ENCODE measurements at places on chromosomes 13 and 19.

DNA sequence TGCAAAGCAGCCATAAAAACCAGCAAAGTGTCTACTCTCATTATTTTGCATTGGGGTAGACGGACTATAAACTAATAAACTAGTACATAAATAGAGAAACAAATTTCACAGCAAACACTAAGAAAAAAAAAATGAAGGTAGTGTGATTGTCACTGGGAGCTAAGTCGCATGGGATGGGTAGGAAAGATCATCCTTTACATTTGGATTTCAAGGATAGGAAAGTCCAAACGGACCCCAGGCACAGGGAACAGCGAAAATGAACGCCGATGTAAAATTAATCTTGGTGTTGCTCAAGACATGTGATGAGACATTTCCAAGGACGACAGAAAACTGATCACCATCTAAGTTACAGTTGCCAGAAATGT is 690 bp upstream of the SGTA start:
- DNase-seq: no peak

DNA sequence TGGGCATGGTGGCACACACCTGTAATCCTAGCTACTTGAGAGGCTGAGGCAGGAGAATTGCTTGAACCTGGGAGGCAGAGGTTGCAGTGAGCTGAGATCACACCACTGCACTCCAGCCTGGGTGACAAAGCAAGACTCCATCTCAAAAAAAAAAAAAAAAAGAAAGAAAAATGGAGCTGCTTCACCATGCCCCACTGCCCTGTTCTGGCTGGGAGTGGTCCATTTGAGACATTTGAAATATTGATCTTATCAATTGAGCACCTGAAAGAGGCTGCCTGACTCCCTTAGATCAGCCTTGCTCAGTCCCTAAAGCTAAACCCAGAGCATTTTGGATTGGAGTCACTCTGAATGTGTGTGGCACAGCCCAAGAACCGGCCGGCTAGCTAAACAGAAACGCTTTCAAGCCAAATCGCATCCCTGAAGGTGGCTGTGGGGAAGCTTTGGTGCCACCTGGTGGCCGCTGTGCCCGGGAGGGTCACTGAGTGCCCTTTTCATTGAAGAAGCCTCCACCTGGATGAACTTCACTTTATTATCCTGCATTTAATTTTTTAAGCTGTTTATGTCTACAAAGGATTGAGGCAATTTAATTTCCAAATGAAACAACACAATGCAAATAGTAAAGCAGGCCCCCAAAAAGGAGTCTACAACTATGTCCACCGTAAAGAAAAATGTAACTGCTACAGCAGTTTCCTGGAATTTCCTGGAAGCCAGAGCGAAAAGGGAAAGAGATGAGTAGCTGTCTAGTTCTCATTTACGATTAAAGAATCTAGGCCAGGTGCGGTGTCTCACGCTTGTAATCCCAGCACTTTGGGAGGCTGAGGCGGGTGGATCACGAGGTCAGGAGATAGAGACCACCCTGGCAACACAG is 53.1 kb upstream of the SERPINE3 start:
- peak; percentile 76 for DNase-seq

GRCh38 chr19:4064496-4065260 is 2.0 kb downstream of the ZBTB7A start:
- no peak for DNase-seq

DNA sequence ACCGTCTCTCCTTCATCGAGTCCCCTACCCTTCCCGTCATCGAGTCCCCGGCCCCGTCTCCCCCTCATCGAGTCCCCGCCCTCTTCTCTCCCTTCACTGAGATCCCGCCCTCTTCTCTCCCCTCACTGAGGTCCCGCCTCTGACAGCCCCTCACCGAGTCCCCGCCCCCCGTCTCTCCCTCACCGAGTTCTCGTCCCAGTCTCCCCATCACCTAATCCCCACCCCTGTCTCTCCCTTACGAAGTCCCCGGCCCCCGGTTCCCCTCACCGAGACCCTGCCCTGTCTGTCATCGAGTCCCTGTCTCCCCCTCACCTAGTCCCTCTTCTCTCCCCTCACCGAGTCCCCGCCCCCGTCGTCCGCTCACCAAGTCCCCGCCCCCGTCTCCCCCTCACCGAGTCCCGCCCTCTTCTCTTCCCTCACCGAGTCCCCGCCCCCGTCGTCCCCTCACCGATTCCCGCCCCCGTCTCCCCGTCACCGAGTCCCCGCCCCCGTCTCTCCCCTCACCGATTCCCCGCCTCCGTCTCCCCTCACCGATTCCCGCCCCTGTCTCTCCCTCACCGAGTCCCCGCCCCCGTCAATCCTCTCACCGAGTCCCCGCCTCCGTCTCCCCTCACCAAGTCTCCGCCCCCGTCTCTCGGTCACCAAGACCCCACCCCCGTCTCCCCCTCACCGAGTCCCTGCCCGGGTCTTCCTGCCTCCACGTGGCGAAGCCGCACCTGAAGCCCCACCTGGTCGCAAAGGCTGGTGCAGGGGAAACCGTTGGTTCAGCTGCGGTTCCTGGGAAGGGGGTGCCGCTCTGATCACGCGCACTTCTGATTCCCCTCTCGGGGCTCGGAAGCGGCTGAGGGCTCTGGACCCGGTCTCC is 23.9 kb upstream of the ZNF846 start:
- DNase-seq: peak; percentile 81

DNA sequence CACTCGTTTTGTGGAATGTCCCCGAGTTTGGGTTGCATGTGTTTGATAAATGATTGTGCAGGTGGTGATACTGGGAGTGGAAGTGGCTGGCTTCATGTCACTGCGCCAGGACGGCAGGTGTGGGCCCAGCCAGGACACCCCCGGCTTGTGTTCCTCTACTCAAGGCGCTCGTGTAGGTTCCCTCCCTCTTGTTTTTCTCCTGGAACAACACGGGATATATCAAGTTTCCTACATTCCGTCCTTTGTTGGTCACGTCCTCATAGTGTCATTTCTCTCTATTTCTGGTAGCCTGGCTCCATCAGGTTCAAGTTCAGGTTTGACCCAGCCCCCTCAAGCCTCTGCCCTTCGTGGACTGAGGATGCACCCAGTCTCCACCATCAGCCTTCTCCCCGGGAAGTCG is 16.3 kb downstream of the IL17D start:
- no peak for DNase-seq

DNA sequence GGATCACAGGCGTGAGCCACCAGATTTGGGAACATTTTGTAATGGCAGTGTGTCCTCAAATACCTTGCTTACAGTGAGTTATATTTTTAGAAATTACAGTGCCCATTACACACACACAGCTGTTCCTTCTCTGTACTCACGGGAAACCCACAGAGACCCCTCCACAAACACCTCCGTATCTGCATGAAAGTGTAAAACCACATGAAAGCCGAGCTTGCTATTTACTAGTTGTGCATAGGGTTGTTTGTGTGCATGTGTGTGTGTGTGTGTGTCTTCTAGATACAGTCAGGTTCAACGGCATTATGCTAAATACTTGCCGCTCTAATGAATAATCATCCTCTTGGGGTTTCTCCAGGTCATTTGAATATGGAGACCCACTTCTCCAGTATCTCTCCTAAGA is 22.3 kb upstream of the LILRA2 start:
- no peak for DNase-seq

DNA sequence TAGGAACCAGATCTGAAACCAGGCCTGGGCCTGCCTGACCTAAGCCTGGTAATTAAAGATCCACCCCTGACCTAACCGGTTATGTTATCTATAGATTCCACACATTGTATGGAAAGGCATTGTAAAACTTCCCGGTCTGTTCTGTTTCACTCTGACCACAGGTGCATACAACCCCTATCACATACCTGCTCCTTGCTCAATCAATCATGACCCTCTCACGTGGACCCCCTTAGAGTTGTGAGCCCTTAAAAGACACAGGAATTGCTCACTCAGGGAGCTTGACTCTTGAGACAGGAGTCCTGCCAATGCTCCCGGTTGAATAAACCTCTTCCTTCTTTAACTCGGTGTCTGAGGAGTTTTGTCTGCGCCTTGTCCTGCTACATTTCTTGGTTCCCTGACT is 27.3 kb upstream of the ZNF562 start:
- no peak for DNase-seq

DNA sequence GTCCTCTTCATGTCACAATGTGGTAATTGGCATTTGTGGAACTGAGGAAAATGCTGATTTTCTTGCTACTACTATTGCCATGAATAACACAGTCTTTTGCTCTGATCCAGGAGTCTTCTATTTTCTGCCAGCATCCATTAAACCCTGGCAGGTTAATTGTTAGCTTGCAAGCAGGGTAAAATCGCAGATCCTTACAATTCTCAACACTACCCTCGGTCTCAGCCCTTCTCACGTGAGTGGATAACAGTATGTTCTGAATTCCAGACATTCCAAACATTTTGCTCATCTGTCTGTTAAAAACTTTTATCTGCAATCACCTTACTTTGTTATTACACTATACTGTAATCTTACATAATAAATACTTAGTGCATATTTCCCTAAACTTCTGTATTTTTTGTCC is 251.3 kb upstream of the ATXN8OS start:
- no peak for DNase-seq

DNA sequence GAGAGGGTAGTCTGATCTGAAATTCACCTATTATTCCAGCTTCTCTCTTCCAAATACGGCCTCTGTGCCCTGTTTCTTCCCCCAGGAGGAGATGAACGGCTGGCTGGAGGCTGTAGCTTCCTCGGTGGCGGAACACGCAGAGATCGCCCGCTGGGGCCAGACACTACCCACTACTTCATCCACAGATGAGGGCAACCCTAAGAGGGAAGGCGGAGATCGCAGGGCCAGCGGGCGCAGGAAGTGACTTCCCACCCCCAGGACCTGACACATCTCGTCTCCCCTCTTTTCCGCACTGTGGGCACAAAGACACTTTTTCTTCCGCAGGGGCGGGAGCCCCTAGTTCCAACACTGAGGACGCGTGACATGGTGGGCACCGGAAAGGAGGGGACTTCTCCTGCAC is 1.3 kb upstream of the SHKBP1 start:
- no peak for DNase-seq

GRCh38 chr13:78976696-78977095 is 317.7 kb upstream of the OBI1 start:
- no peak for DNase-seq

DNA sequence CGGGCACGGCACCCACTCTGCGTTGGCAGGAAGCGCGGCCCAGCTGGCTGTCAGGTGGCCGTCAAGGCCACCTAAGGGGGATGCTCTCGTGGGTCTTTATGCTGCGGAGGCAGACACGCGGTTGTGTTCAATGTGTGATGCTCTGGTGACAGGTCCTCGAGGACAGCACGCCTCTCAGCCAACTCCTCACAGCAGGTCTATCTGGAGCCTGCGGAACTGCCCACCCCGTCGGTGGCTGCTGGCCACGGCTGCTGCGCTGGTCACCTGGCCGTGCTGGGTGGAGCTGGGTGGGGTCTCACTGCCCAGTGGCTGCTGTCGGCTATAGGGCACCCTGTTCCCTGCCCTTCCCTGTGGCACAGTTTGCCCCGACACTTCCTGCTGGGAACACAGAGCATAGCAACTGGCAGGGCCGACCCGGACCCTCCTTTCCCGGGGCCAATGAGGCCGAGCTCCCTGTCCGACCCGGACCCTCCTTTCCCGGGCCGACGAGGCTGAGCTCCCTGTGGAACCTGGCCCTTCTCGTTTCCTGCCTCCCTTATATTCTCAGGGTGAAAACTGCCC is 14.3 kb upstream of the F7 start:
- DNase-seq: no peak

- DNase-seq: no peak
These were observed 1700.6 kb downstream of the PCDH9 start for GRCh38 chr13:65529541-65529940.

- no peak for DNase-seq
These were observed 4.3 kb downstream of the GAMT start for GRCh38 chr19:1396768-1397679.

GRCh38 chr13:98508685-98509084 is 68.2 kb downstream of the STK24 start:
- DNase-seq: no peak

GRCh38 chr13:33649212-33649878 is 168.6 kb upstream of the RFC3 start:
- DNase-seq: no peak

DNA sequence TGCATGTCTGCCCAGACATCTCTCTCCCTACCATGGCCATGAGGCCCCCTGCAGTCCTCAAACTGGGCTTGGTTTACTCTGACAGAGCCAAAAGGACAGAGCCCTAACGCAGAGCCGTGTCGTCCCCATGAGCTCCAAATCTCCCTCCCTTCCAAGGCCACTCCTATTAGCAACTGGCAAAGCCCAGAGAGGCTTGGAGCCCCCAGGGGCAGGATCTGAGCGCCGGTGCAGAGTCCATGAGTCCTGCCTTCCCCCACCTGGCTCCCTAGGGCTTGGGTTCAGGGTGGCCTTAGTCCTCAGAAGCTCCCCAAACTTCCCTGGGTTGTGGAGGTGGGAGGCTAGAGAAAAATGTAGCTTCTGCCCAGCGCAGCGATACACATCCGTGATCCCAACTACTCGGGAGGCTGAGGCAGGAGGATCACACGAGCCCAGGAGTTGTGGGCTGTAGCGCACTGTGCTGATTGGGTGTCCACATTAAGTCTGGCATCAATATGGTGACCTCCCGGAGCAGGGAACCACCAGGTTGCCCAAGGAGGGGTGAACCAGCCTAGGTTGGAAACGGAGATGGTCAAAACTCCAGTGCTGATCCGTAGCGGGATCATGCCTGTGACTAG is 7.4 kb upstream of the PGPEP1 start:
- no peak for DNase-seq

- DNase-seq: no peak
These were observed 7.0 kb downstream of the PDCD2L start for GRCh38 chr19:34411216-34411615.

DNA sequence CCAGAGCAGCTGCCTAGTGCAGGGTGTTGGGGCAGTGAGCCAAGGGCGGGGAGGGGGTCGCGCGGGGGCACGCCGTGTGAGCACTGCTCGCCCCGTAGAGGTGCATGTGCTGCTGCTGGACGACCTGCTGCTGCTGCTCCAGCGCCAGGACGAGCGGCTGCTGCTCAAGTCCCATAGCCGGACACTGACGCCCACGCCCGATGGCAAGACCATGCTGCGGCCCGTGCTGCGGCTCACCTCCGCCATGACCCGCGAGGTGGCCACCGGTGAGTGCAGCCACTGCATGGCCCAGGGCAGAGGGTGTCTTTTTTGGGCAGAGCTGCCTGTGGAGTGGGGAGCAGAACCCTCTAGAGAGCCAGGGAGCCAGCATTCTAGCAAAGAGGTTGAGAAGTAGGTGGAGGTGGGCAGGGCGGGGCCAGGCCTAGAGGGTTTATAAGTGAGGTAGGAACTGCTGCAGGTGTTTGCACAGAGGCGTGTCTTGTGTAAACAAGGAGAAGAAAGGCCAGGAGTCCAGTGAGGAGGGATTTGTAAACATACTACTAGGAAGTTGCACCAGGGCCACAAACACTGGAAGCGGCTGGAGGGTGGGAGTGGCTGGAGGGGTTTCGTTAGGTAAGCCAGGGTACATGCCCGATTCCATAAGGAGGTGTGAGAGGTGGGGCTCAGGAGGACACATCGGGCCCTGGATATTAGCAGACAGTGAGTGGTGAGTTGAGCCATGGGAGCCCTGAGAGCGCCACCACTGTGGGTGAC is 21.3 kb downstream of the ARHGEF1 start:
- no peak for DNase-seq

All from stimulated activated CD4-positive, alpha-beta T cell treated with anti-CD3 and anti-CD28 coated beads, Interleukin-2, amount 100 ng/mL, for 48 hours (primary cell).